PC-9 (cell line): ENCODE measurements at places on chromosomes 6 and 20. TPM values are rescaled to one million over a fixed set of nuclear protein-coding genes. Genes with fewer than 3 reads are reported as not detected.

DNA sequence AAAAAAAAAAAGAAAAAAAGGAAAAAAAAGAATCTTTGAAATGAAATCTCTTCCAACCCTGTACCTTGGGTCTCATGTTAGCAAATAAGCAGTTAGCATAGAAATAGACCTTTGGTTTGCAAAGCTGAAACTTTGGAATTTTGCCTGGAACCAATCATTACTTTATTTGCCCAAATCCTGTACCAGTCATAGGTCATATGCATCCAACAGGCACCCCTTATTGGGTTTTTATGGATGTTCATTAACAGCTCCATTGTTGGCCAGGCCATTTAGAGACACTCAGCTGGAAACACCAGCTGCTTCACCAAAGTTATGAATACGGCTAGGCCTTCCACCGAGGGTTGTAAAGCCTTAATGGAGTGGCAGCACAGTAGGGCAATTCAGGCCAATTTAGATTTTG lies 53.0 kb downstream of the ALDH8A1 start:
- H3K4me3 ChIP-seq: no peak overlapping the region
- H3K27ac ChIP-seq: no peak overlapping the region
- H3K36me3 ChIP-seq: no peaks in the 10 kb centered on the region
- no peak for DNase-seq
- peaks cover 12% of the 10 kb centered on the region; the same call in 1 of the 2 replicates for H3K27me3 ChIP-seq

Gene ARMC2
- 7.9 and 15.5 TPM in 2 replicates for total RNA-seq

GRCh38 chr6:75612434-75612833 lies 10.8 kb downstream of the SENP6 start:
- no peaks in the 10 kb centered on the region for H3K27me3 ChIP-seq
- H3K4me3 ChIP-seq: no peak overlapping the region
- no peak overlapping the region for H3K27ac ChIP-seq

DNA sequence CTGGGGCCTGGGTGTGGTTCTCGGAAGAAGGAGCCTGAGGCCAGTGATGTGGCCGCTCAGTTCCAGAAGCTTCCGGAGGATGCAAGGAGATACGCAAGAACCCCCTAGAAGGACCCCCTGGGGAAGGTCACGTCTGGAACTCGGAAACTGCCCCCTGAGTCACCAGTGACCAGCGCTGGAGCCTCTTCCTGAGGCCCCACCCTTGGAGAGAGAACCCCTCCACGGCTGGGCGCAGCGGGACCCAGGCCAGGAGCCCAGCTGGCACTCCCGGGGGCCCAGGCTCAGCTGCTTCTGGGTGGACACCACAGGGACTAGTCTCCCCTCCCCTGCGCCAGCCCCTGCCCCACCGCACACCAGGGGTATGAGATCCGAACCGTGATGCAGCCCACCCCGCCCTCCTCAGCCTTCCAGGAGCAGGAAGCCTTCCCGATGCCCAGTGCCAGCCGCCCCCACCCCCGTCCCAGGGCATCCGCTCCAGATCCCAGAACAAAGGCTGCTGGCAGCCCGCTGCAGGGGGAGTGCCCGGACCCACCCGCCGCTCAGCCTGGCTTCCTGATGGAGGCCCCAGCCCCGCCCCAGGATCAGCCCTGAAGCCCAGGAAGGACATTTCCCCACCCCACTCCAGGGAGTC lies 7.5 kb downstream of the LAMA5 start:
- peak overlapping the region; percentile 86 for H3K27ac ChIP-seq
- H3K4me1 ChIP-seq: peaks cover 89% of the 10 kb centered on the region
- no peak for DNase-seq
- H3K27me3 ChIP-seq: no peaks in the 10 kb centered on the region

DNA sequence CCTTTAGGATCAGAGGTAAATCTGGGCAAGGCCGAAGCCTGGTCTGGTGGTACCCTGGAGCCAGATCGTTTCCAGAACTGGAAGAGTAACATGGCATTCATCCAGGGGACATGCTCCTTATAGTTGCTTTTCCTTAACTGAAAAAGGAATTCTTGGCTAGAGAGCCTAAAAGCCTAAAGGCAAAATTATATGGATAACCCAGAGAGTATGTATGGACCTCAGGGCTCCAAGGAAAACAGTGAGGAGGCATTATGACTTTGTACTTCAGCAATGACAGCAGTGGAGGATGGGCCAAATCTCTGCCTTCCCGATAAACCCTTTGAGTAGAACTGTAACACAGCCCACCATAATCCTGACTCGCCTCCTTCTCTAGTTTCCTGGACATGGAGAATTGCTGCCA lies 29.3 kb downstream of the ARHGAP18 start:
- no peaks in the 10 kb centered on the region for H3K36me3 ChIP-seq
- peaks cover 29% of the 10 kb centered on the region for H3K4me1 ChIP-seq
- no peak overlapping the region for H3K4me3 ChIP-seq
- DNase-seq: no peak
- no peaks in the 10 kb centered on the region for H3K27me3 ChIP-seq
- no peak overlapping the region for H3K27ac ChIP-seq

Gene PPP1R3G
- total RNA-seq: 1.1 and 1.4 TPM in 2 replicates

GRCh38 chr6:38784506-38785235 lies 69.6 kb downstream of the DNAH8 start:
- H3K27ac ChIP-seq: no peak overlapping the region
- no peaks in the 10 kb centered on the region for H3K4me1 ChIP-seq
- DNase-seq: no peak
- H3K4me3 ChIP-seq: no peak overlapping the region

DNA sequence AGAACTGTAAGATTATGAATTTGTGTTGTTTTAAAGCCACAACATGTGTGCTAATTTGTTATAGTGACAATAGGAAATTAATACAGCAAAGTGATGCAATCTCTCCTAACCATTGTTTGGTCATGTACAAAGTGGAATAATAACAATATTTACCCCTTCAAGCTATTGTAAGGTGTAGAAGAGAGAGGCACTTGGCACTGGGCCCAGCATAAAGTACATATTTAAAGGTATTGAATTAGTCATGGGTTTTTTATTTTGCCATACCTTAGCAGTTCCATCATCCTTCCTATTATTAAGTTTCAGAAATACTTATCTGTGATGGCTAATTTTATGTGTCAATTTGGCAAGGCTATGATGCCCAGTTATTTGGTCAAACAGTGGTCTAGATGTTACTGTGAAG lies 322.4 kb upstream of the TSHZ2 start:
- H3K4me1 ChIP-seq: no peaks in the 10 kb centered on the region
- no peak overlapping the region for H3K27ac ChIP-seq
- H3K36me3 ChIP-seq: no peaks in the 10 kb centered on the region

- DNase-seq: no peak
- 0 out of 2 replicates have a peak, but pooled peaks cover 2% of the 10 kb centered on the region for H3K27me3 ChIP-seq
- H3K4me1 ChIP-seq: no peaks in the 10 kb centered on the region
- H3K4me3 ChIP-seq: no peak overlapping the region
Measured at GRCh38 chr6:1581120-1581991, 28.4 kb upstream of the FOXC1 start.

- DNase-seq: no peak
- H3K4me3 ChIP-seq: no peak overlapping the region
- H3K27ac ChIP-seq: no peak overlapping the region
- H3K27me3 ChIP-seq: no peaks in the 10 kb centered on the region
- no peaks in the 10 kb centered on the region for H3K4me1 ChIP-seq
Measured at GRCh38 chr6:29938746-29939508, 3.4 kb upstream of the HLA-A start.

DNA sequence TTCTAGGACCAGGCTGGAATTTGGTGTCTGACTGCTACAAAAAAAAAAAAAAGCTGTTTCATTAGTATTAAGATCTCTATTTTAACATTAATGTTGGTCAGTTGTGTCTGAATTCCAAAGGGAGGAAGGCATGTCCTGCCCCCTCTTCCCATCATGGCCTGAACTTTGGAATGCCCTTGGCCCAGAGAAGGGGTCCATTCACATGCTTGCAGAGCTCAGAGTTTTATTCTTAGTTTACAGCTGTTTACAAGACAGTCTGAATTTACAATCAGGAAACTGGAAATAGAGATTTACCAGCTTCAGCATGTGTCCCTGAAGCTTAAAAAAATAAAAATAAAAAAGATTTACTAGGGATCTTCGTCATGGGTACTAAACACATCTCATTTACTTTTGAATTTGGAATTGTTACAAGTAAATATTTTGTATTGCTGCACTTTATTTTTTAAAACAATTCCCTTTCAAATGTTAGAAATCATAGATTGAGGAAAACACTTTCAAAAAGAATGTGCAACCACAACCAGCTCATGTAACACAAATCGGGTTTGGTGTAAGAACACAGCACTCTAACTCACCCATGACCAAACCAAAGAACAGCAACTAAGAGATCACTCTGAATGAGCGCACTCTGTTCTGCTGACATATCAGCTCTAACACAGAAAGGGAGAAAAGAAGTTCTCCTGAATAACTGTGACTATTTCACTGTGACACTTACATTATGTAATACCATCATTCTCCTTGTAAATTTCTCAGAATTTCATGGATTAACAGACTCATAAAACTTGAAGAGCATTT lies 6.6 kb upstream of the SERPINB6 start:
- DNase-seq: no peak
- peak overlapping the region; percentile 78 for H3K27ac ChIP-seq
- H3K27me3 ChIP-seq: no peaks in the 10 kb centered on the region
- H3K36me3 ChIP-seq: no peaks in the 10 kb centered on the region
- H3K4me3 ChIP-seq: no peak overlapping the region

DNA sequence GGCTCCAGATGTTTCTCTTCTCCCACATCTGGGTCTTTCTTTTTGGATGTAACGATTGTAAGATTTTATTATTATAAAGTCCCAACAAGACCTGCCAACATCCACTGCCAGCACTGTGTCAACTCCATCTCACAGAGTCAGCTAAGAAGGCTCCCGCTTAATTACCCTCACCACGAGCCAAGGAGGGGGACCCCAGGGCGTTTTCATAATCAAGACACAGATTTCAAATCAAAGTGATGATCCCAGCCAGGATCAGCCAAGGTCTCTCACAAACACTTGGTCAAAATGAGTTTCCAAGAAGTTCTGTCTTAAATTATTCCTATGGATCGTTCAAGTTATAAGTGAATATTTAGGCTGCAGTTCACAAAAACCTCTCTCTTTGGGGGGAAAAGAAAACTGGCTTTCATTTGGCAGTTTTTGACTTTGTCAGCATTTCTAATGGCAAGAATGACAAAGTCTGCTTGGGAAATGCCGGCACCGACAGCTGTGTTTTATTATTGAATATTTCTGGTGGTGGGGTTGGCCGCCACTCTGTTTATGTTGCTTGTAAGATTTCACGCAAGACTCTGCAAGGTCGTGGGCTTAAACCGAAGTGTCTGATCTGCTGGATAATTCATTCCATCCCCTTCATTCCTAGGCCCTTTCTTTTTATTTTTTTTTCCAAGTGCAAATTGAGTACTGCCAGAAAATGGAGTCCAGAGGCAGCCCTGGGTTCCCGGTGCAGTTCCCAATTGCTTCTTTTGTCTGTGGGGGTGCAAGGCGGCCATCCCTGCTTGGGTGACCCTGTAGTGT lies 170.2 kb upstream of the PMEPA1 start:
- H3K27ac ChIP-seq: no peak overlapping the region
- no peak overlapping the region for H3K4me3 ChIP-seq
- no peaks in the 10 kb centered on the region for H3K27me3 ChIP-seq
- no peaks in the 10 kb centered on the region for H3K36me3 ChIP-seq

Gene TRMT6
- total RNA-seq: 12.2 and 16.2 TPM in 2 replicates

DNA sequence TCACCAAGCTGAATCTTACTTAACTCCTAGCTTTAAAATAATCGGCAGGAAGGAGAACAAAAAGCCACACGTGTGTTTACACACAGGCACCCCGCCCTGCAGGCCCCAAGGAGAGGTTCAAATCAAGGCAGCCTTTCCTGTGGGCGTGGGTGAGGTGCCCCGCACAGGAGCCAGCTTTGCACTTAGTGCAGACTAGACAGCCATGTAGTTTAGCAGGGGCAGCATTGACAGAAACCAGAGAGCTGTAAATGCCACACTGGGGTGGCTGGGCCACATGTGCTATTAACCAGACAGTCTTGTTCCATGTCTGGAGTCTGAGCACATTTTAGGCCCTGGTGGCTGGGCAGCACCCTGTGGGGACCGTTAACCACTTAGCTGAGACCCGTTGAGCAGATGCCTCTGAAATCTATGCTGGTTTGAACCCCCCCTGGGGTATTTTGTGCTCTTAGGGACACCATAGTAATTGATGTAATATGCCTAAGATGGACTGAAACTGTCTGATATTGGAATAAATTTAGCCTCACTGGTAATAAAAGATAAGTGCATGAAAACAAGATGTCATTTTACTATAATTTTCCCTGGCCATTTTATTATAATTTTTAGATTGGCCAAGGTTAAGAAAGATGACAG lies 106.4 kb upstream of the KCNG1 start:
- H3K36me3 ChIP-seq: no peaks in the 10 kb centered on the region
- no peak overlapping the region for H3K4me3 ChIP-seq
- H3K4me1 ChIP-seq: peaks cover 42% of the 10 kb centered on the region
- H3K27me3 ChIP-seq: no peaks in the 10 kb centered on the region
- no peak overlapping the region for H3K27ac ChIP-seq

DNA sequence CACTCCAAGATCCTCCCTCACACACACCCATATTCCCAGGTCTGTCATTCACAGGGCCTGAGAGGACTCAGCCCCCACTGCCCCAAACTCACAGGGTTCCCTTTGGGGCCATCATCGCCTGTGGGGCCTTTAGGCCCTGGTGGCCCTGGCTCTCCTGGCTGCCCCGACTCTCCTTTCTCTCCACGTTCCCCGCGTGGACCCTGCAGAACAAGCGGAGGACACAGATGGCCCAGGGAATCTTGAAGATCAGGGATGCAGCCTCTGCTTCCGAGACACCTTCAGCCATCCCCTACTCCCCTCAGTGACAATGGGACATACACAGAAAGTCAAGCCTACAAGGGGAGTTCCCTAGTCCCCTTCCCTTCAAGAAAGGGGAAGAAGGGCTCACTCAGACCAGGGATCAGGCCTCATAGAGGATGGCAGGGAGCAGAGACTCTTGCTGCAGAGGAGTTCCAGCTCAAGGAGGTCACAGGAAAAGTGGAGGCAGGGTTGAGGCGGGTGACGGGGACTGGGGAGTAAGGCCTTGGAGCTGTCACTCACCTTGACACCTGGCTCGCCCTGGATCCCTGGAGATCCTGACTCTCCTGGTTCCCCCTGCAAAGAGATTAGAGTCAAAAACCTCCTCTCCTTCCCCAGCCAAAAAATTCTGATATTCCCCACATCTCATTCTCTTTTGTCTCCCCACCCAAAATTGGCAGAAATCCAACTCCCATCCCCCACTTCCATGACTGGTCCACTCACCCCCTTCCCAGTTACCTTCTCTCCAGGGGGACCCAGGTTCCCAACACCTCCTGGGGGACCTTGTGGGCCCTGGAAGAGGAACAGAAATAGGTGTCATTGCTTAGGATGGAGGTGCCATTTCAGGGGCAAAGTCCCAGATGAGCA lies 22.7 kb downstream of the COL11A2 start:
- no peaks in the 10 kb centered on the region for H3K4me1 ChIP-seq
- no peak overlapping the region for H3K27ac ChIP-seq
- H3K4me3 ChIP-seq: no peak overlapping the region
- H3K36me3 ChIP-seq: no peaks in the 10 kb centered on the region

GRCh38 chr6:111812060-111813038 lies 60.9 kb downstream of the FYN start:
- peak; percentile 97 for DNase-seq
- H3K27ac ChIP-seq: peak overlapping the region; percentile 72
- H3K4me1 ChIP-seq: peaks cover 71% of the 10 kb centered on the region
- no peaks in the 10 kb centered on the region for H3K36me3 ChIP-seq

Gene CD93
- total RNA-seq: 0.07 TPM in 1 of 2 replicates, not detected in the other
